Inflammatory macrophage (primary cell): ENCODE measurements at places on chromosomes 11 and 22.

DNA sequence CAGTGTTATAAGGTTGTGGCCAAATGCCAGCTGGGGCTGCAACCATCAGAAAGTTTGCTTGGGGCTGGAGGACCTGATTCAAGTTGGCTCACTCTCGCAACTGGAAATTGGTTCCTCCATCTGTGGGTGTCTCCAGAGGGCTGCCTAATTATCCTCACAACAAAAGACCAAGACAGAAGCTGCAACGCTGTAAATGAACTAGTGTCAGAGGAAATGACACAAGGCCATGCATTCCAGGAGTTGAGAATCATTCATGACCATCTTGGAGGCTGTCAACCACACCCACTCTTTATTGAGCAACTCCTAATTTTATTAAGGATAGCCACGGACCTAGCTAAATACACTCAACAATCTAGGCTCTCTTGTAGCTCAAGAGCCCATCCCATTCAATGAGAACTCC lies 1060.8 kb downstream of the OPCML start:
- DNase-seq = no peak

DNA sequence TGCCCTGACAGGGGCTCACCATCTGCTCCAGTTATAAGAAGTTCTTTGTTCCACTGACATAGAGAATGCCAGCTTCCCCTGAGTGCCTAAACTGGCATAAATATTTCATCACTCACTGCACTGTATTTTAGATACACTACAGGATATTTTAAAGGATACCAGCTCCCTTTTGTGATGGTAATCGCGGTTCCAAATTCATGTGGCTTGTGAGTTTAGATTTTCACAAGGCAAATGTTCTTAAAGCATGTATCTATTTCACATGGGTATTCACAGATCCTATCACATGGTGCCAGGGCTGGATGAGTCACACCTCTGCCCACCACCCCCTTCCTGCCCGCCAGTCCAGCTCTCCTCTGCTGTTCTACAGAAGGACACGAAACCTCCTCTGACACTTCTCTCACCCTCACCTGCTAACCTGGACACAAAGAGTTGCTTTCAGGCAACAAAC lies 105.5 kb downstream of the KCNC1 start:
- DNase-seq = no peak

DNA sequence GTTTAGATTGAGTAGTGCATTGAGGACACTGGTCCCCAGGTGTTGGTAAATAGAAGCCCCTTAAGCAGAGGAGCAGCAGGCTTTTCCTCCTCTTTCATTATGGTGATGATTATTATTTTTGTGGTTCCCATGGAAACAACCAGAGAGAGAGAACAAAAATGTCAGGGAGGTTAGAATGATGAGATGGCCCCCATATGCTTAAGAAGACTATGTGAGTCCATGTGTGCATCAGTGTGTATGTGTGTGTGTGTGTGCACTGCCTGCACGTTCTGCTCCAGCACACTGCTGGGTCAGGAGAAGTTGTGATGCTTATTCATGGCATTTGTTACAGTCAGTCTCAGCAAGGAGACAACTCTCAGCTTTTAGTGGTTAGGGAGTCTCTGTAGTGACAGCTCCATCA lies 724.2 kb downstream of the NTM start:
- DNase-seq = no peak

GRCh38 chr11:63573881-63574855 lies 11.0 kb upstream of the PLAAT2 start:
- DNase-seq = peak; percentile 70

GRCh38 chr11:134558916-134559601 lies 147.0 kb upstream of the B3GAT1 start:
- no peak for DNase-seq

DNA sequence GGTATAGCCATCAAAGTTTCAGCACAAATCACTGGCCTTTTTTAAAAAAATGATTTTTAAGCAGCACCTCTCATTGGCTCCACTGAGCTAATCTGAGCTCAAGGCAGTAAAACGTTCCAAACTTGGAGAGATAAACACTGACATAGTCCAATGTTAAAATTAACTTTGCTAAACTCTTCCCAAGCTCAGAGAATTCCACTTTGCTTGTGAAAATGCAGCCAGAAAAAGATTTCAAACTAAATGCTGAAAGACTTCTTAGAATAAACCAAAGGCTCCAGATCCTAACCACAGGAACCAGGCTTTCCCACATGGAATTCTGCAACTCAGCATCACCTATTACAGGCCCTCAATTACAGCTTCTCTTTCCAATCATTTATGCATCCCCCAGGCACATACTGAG lies 84.7 kb upstream of the GDPD4 start:
- DNase-seq = no peak

GRCh38 chr11:35005141-35005780 lies 88.8 kb downstream of the PDHX start:
- no peak for DNase-seq

DNA sequence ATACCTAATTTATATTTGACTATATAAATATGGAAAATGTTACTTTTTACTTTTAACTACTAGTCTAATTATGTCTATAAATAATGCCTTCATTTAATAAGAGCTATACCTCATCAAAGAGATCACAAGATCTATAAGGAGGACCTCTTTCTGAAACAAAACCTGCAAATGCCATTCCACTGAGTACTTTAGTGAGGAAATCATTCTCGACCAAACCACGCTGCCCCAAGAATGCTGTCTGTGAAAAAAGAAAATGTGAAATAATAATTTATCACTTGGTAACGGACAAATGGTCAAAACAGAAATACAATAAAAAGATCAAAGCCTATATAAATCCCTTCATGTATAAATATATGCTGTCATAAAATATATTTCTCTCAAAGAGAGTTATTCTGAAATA lies 301.7 kb downstream of the SBF2 start:
- DNase-seq = no peak

GRCh38 chr22:39439170-39439569 lies 17.6 kb upstream of the MGAT3 start:
- DNase-seq = peak; percentile 66

DNA sequence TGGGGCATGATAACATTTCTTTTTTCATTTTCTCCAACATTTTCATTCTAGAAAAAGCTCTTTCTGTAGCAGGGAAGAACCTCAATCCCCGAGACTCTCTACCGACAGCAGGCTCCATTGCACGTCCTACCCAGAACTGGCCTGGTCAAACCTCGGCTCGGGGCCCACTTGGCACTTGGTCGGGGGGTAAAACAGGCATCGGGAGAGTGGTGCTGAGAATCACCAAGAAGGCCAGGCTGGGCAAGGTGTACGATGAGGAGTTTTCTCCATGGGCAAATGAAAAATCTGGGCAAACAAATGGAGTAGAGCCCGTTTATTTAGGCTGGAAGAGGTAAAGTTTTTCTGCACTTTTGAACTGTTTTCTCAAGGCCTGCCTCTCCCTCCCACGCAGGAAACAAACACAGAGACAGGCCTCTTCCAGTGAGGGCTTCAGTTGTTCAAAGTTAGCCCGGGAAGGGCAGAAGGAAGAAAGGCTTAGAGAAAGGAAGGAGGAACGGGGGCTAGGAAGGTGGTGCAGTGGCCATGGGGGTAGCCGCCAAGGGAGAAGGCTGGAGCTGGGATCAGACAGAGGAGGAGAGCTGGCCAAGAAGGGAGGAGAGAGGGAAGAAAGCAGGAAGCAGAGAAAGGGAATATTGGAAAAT lies 87.6 kb downstream of the ETS1 start:
- no peak for DNase-seq

DNA sequence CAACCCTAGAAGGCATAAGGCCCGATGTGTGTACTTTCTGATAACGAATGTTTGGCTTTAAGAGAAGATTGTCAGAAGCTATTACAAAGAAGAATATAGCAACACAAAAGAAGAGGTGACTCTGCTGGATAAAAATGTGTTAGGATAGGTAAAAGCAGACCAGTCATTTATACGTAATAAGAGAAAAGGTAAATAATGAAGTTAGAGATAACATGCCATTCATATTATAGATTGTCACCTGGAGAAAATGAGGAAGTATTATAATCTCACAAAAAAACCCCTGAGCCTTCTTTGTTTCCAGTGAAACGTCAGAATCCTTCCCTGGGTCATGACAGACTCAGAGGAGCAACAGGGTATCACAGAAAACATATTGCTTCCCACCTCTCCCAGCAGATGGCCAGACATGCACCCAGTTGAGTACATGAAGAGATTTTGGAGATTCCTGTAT lies 36.1 kb downstream of the PPFIA1 start:
- no peak for DNase-seq

- DNase-seq = no peak
Observed at GRCh38 chr11:111976767-111977145, 39.6 kb downstream of the DIXDC1 start.

DNA sequence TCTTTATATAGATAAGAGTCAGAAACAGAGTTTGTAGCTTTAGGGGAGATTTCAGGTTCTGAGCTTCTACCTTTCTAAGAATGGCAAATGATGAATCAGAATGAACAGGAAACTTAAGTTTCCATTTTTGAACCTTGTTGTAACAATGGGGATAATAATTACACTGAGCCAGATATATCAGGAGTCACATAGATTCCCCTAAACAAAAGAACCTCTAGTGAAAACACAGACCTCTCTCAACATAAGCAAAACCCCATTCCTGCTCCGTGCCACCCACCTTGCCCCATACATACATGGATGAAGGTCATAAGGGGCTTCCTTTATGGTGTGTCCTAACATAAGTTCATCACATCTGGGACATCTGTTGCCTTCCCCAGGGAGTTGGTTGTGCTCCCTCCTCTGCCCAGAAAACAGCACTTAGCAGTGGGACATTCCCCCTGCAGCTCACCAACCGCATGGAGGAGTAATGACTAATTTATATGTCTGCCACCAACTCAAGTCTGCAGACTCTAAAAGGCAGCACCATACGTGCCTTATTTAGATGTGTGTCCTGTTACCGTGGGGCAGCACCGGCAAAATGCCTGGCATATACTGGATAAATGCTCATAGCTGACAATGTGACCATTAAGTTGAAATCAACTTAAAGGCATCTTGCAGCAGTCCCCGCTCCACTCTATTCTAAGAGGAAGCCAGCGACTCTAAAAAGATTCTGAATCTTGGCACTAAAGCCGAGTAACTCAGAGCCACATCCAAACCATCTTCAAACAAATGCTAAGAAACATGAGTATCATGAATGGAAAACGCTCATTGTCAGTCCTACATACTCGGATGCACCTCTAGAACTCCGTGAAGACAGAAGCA lies 8.0 kb downstream of the JAML start:
- peak; percentile 40 for DNase-seq

DNA sequence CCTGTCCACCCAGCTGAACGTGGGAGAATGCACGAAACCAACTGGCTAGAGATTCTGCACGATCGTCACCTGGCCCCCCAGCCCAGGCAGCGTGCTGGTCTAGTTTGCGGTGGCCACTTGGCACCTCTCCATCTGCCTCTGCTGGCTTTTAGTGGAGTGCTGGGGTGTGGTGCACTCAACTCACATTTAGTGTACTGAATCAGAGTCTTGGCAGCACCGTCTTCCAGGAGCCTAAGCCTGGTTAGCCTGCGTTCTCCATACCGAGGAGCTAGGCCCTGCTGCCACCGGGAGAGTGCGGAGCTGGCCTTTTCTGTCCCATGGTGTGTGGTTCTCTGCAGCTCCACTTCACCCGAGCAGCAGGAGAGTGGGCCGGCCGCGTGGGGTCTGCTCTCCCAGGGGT lies 2.8 kb downstream of the MRPL23 start:
- no peak for DNase-seq

DNA sequence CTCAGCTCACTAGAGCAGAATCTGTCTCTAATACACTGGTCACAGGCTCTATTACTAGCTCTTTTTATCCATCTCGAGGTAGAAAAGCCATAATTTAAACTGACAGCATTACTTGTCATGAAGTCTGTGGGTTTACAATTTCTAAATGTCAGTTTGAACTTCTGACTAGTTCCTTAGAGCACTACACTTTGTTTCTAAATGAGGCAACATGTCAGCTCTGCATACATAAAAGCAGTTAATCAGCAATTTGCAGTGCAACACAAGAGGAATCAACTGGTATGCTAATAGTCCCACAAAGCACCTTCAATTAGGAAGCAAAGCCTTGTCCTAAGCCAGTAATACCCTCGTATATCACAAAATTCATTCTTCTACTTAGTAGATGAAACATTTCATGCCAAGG lies 321.3 kb downstream of the TTC28 start:
- DNase-seq = peak; percentile 51

DNA sequence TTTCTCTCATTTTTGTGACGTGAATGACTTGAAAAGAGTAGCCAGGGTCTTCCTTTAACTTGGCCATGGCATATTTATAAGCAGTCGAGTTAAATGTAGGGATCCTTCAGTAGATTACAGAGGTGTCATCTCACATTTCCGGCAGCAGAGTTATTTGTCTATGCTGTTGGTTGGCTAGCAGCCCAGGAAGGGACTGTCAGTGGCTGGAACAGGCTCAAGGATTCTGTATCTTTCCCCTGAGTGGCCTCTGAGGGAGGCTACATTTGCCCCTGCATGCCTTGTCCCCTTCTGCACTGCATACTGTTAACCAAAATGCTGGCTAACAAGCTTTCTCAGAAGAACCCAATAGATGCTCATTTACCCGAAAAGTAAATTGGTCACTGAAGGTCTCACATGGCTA lies 187.6 kb downstream of the PGR start:
- DNase-seq = no peak

- DNase-seq = no peak
Observed at GRCh38 chr11:128741916-128742315, 48.0 kb downstream of the FLI1 start.

DNA sequence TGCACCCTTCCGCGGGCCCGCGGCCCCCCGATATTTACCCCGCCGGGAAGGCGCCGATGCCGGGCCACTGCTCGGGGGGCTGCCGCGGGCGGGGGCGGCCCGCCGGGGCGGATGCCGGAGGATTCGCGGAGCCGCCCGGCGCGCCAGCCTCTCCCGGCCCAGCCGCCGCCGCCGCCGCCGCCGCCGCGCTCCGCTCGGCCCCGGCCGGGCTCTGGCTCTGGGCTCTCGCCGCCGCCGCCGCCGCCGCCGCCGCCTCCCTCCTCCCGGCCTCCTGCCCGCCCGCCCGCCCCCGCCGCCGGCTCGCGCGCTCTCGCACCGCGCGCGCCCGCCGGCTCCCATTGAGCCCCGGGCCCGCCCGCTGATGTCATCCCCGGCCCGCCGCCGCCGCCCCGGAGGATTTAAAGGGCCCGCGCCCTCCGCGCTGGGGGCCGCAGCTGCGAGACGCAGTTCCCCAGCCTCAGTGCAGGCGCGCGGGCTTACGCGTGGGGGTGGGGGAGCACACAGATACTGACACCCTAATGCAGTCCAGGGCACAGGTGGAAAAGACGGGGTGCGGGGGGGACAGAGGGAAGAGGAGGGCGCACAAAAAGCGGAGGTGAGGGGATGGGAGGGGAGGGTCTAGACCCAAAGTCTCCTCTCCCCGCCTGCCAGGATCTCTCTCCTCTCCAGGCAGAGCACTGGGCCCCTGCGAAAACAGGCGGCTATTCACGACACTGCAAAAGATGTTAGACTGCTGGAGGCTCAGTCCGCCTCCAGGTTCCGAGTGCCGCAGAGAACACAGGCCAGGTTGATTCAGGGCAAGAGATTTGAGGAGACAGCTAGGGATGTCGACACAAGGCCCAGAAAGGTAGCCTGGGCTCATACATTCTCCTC lies at the start of gene CSNK1E:
Gene CSNK1E (minus strand): TSS at position 312 of the 873 bp plus-strand sequence. CDS start 3,276 bp downstream, outside the sequence.
- DNase-seq = peak; percentile 66

GRCh38 chr22:34380532-34380931 lies 460.3 kb upstream of the LARGE1 start:
- no peak for DNase-seq
